ENCODE measurements at places on chromosomes 12 and 14.

DNA sequence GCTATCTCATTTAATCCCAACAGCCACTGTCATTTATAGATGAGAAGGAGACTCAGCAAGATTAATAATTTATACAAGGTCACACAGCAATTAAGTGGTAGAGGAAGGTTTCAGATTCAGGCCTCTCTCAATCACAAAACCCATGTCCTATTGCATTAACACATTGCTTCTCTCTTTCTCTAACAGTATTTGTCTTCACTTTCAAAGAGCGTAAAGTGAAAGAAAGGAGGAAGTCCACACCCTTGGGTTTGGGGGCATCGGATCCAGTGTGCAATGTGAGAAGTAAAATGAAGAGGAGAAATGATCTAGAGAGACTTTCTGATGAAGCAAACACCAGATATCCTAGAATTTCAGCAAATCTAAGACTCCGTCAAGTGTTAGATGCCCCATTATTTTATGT, 7.0 kb upstream of the VRK1 start:
- DNase-seq: no peak

DNA sequence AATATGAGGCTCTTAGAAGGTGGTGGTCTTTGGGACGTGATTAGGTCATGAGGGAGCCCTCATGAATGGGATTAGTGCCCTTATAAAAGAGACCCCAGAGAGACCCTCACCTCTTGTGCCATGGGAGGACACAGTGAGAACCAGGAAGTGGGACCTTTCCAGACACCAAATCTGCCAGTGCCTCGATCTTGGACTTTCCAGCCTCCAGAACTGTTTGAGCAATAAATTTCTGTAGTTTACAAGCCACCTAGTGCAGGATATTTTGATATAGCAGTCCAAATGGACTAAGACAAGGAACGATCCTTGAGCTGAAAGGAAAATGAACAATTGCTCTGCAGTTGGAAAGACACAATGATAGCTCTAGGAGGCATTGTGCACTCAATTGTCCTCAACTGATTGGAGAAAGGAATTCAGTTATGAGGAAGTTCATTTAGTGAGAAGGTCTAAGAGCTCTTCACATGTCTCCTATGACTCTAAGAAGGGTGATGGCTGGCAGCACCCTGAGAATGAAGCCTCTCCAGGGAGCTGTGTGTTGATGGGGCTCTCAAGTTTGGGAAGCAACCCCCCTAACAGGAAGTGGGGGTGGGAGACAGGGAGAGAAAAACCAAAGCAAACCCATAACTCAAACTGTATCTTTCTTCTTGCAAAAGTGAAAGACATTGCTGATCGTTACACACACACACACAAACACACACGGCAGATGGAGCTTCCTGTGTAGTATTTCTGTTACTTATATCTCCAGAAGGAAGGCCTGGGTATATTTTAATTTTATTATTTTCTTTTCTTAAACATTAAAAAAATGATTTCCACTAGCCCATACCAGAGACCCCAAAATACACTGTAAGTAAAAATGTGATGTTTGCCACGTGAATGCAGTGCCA, 21.0 kb downstream of the CHST11 start:
- DNase-seq: no peak

DNA sequence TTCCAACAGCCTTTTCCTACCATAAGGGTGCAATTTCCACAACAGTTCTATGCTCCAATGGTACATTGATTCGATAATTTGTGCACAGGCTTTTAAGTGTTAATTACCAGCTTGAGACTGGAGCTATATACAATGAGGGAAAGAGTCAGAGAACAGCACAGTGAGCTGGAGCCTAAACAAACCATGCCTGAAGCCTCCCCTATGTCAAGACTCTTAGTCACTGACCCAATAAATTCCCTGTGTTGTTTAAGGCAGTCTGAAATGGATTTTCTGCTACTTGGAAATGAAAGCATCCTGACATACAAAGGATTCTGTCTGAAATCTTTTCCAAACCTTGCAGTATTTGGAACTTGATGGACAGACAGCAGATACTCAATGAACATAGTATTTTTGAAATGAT, 149.0 kb downstream of the EFCAB11 start:
- no peak for DNase-seq

DNA sequence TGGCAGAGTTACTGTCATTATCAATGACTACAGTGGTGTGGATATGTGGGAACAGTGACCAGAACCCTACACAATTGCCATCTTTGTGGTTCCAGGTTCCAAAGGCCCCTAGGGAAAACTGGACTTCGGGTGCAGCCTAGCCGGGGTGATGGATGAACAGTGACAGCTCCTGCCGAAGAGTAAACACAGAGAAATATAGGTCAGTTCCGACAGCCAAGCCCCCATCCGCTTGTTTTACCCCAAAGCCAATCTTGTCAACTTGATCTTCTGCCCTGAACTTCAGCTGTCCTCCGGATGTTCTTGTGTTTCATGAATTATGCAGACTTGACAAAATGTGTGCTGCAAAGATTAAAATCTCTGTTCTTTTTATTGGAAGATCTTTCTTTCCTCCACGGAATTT, 200.4 kb upstream of the SRRM4 start:
- no peak for DNase-seq

GRCh38 chr14:21498540-21499526, 12.3 kb downstream of the METTL3 start:
- no peak for DNase-seq

- DNase-seq: no peak
Observed at GRCh38 chr12:50024805-50025186, 498 bp downstream of the RACGAP1 start.

DNA sequence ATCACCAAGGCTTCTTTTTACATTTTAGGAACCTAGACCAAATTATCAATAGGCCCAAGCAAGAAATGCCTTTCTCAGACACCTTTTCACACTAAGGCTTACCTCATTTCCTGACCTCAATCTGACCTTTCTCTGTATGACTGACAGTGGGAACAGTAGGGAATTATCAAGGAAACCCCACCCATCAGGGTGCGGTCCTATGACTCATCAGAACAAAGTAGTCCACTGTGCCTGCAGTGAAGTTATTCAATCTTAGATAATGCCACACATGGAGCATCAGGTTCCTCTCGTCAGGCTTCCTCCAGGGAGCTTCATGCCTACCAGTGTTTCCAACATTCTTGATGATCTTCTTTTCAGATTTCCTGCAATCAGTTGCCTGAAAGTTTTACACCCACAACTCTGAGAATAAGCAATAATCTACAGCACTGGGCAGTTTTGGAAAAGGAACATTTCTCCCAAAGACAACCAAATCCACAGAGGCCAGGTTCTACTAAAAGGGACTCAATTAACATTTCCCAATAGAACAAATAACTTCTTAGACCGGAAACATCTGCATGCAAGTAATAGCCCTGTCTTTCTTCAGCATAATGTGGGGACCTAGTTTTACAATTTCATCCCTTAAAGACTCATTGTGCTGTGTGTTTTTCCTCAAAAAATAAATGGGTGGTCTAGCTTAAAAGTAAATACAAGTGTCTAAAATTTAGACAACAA, 35.9 kb upstream of the TMTC2 start:
- peak; percentile 73 for DNase-seq

DNA sequence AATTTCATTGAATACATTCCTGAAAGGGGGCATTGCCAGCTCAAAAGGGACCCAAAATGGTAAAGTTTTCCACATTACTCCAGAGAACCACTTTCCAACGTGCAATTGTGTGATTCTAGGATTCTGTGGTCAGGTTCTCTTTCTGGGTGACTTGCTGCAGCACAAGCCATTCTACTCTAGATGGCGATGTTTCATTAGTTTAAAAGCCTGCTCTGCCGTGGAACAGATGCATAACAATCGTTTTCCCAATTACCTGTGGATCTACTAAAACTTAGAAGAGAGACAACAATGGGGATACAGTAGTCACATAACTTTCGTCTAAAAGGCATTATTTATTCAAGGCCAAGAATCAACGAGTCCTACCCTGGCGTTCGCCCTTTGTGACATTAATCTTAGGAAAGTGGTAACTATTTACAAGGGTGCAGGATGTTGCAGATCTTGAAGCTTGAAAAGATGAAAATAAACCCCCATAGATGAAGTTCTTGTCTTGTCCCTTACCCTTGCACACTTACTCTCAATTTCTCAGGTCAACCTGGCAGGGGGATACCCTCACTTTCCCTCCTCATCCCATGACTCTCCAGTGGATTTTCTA, 400.9 kb downstream of the SNAPC1 start:
- peak; percentile 34 for DNase-seq

DNA sequence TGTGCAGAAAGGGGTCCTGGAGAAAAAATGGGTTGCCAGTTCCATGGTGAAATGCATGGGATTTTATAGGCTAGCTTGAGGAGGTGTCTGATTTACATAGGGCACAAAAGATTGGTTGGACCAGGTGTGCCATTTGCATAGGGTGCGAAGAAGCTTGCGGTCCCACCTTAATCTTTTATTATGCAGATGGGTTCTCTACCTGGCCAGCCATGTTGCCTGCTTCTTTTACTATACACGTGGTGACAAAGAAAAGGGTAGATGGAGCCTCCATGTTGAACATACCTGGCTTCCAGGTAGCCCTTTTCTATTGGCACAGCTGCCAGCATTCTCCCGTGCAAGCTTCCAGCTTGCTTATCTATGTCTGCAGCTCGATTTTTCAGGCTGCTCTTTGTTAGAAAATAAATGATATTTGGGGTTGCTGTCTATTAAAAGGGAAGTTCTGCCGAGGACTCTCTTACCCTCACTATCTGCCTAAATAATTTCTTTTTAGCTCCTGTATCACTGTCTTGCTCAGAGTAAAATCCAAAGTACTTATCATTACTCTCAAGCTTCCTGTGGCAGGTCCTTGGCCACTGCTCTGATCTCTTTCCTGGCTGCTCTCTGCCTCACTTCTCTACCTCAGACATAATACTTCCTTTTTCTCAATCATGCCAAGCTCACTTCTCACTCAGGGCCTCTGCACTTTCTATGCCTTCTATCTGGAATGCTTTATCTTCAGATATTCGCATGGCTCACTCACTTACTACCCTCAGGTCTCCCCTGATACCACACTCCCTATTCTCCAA, 216.0 kb upstream of the DAAM1 start:
- no peak for DNase-seq

DNA sequence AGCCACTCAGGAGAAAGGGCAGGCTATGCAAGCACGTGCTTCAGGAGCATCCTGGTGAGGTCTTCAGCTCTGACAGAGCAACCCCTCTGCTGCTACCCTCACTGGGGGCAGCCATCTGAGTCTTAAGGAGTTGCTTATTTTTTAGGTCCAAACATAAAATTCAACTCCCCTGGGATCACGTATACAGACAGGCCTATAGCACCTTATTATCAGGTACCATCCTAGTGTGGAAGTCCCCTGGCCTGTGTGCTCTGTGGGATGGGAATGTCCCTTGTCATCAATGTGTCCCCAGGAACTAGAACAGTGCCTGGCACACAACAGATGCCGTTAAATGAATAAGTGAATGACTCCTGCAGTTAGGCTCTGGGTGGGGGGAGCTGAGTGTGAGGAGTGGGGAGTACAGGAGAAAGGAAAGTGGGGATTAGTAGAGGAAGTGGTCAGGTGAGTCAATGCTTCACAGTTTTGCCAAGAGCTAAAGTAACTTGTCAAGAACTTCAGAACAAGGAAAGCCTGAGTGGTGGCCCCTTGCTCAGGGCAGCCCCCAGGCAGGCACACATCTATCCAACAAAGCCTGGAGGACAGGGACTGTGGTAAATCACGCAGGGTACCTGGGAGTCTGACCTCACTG, 33.5 kb downstream of the DAD1 start:
- DNase-seq: no peak

DNA sequence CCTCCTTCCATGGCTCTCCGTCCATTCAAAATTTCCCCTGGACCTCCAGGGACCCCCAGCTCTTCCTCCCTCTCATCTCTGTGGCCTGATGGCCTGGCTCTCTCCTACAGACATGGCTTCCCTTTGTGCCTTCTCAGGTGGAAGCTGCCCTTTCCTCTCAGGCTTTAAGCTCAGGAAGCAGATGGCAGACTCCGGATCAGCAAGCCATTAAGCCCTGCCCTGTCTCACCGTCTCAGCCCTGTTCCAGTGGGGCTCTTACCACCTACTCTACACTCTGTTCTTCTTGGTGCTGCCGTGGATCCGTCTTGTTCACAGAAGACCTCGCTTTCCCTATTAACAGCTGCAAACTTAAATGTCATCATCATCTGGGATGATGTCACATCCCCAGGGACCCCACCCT, 33.1 kb downstream of the NPC2 start:
- DNase-seq: no peak

GRCh38 chr12:49832836-49833421, 4.7 kb upstream of the NCKAP5L start:
- DNase-seq: no peak

- DNase-seq: no peak
Observed at GRCh38 chr12:45349916-45350315, 134.0 kb downstream of the ANO6 start.

Data from SW 1271 (cell line).